ENCODE measurements at places on chromosomes 13 and 19.
A peak's percentile ranks its signal among the peaks of the same experiment; 100 is the strongest.

DNA sequence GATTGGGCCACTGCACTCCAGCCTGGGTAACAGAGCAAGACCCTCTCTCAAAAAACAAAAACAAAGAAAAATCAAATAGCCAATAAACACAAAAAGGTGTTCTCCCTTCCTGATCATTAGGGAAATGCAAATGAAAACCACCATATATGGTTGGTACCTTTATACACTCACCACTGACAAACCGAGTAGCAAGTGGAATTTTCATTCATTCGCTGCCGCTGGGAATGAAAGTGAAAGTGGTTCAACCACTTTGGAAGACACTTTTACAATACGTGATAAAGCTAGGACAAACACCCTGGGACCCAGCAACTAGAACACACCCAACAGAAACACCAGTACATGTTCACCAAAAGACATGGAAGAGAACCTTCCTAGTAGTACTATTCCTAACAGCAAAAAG lies 21.0 kb downstream of the GRIK5 start:
- no peak for DNase-seq

- DNase-seq = no peak
Measured at GRCh38 chr13:49874430-49874829, 61.7 kb downstream of the SPRYD7 start.

DNA sequence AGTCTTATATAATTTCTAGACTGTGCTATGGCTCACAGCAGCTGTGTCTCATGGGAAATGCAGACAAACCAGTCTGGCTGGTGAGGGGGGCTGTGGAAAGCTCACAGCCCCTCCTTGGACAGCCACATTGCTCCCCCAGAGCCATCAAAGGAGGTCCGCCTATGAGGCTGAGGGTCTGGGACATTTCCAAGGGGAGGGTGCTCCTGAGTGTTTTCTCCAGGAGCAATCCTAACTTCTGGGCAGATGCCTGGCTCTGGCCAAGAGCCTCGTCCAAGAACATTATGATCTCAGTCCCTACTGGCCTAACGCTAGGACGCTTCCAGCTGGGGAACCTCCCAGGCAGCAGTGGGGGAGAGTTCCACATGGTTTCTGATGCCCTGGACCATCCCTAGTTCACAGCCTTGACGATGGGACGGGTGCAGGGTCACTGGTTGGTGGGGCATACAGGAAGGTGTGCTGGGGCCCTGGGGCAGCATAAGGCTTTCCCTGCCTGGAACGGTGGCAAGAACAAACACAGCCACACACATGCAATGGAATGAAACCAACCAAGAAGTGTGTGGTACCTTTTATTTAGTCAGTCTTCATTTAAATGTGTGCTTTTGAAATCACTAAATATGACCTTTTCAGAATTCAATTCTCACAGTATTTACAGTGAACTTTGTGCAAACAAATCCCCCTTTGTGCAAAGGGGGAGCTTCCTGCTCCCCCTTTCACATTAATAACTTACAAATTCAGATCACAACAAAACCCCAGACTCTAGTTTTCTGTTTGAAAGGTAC lies 60.6 kb downstream of the CDADC1 start:
- no peak for DNase-seq

- DNase-seq = peak; percentile 97
Measured at GRCh38 chr13:49649963-49650312, 21.6 kb downstream of the ARL11 start.

GRCh38 chr19:55014714-55015113 lies 23.4 kb downstream of the GP6 start:
- DNase-seq = no peak

Data from myocyte (in vitro differentiated cells).